HFF-Myc (cell line): ENCODE measurements at places on chromosomes 16 and 17.

DNA sequence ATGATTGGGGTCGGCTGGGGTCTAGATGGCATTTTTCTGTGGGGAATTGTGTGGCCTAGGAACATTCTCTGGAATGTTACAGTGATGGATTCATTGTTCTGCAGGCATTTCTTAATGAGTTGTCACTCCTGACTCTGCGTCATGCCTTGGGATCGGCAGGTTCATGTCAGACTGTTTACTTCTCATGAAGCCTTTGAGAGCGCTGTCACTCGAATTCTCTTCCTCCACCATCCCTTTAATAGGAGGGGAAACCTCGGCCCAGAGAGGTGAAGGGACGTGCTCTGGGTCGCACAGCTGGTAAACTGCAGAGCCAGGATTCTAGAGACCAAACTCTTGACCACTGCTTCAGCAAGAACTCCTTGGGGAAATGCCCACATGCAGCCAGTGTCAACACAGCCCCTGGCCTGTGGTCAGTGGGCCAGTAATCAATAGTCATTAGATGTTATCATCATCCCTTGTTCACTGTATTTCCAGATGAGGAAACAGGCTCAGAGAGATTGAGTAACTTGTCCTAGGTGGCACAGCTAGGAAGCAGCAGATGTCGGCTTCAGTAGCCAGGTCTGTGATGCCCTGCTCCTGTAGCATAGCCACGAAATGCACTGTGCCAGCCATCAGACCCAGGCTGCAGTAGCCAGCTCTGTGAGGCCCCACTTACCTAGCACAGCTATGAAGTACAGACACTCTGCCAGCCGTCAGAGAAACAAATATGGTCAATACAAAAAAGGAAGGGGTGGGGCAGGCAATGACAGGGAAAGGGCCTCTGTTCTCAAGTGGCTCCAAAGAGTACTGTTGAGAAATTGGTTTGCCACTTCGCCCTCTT lies 259.0 kb downstream of the CPPED1 start:
- DNase-seq, result no peak

GRCh38 chr16:62408760-62409159 lies 372.5 kb upstream of the CDH8 start:
- no peak for DNase-seq

- DNase-seq, result peak; percentile 76
Observed at GRCh38 chr17:34306466-34306865, 12.8 kb upstream of the CCL8 start.

GRCh38 chr17:3989041-3989886 lies 25.0 kb upstream of the ATP2A3 start:
- DNase-seq, result no peak

DNA sequence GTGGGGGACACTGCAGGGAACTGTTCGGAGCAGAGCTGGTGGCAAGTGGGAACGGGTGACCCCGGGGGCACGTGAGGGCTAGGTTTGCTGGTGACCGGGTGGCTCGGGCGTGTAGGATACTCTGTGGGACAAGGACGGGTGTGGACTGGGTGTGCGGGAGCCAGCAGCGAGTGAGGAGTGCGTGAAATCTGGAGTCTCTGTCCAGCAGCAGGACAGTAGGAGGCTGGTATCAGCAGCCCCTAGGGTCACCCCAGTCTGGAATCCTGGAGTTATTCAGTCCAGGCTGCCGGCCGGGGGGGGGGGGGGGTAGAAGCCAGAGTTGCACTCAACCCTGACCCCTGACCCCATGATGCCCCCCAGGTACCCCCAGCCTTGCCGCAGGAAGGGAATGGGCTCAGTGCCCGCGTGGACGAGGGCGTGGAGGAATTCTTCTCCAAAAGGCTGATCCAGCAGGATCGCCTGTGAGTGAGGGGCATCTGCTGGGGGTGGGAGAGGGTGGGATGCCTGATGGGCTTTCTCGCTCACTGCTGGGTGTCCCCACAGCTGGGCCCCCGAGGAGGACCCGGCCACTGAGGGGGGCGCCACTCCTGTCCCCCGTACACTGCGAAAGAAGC lies 6.2 kb downstream of the ACD start:
- no peak for DNase-seq

GRCh38 chr17:78802459-78802858 lies 20.4 kb upstream of the CYTH1 start:
- no peak for DNase-seq

DNA sequence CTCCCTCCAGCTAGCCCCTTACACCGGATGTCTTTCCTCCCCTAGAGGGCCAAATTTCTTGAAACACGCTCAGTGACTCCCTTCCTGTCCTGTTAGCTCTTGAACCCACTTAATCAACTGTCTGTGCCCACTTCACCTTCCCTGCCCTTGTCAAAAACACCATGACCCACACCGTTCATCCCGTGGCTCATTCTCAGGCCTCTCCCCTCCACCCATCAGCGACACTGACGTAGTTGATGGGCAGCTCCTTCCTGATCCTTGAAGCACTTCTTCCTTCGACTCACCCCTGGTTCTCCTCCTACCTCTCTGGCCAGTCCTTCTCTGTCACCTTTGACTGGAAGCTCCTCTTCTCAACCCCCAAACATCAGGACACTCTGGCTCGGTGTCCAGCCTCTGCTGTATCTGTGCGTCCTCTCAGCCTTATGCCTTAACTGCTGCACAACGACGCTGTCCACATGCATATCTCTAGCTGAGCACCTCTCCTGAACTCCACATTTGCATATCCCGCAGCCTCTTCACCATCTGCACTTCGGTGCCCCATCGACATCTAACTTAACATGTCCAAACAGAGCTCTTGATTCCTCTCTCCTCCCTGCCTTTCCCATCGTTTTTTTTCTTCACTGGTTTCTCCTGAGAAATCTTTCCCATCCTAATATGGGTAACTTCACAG lies 39.3 kb upstream of the CCDC182 start:
- DNase-seq, result no peak

GRCh38 chr17:62064029-62064790 lies 868 bp downstream of the MED13 start:
- no peak for DNase-seq

- DNase-seq, result no peak
Observed at GRCh38 chr17:76673729-76674128, 30.2 kb upstream of the ST6GALNAC1 start.

GRCh38 chr17:21025451-21025850 lies 17.4 kb downstream of the USP22 start:
- no peak for DNase-seq

- DNase-seq, result no peak
Observed at GRCh38 chr17:48477221-48477620, 47.2 kb upstream of the SKAP1 start.

DNA sequence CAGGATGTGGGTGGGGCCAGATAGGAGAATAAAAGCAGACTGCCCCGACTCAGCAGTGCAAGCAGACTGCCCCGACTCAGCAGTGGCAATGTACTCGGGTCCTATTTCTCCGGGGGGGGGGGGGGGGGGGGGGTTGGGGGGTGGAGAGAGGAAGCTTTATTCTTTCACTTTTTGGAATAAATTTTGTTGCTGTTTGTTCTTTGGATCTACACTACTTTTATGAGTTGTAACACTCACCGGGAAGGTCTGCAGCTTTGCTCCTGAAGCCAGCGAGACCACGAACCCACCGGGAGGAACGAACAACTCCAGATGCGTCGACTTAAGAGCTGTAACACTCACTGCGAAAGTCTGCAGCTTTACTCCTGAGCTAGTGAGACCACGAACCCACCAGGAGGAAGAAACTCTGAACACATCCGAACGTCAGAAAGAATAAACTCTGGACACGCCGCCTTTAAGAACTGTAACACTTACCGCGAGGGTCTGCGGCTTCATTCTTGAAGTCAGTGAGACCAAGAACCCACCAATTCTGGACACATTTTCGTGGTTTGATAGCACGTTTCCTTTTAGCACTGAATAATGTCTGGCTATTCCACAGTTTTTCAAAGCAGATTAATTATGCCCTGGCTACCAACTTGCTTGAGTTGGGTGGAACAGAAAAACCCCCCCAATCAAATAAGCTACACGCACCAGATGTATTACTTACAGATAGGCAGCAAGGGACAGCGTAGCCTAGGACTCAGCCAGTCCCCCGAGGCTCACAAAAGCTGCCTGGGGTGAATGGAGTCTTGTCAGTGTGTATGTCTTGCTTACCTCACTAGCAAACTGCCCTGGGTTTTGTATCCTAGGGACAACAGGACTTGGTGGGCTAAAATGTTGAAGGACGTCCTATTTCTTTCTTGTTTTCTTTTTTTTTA lies 11.9 kb downstream of the FZD2 start:
- DNase-seq, result no peak
